Kidney capillary endothelial cell (primary cell): ENCODE measurements at places on chromosomes 6 and 20.

DNA sequence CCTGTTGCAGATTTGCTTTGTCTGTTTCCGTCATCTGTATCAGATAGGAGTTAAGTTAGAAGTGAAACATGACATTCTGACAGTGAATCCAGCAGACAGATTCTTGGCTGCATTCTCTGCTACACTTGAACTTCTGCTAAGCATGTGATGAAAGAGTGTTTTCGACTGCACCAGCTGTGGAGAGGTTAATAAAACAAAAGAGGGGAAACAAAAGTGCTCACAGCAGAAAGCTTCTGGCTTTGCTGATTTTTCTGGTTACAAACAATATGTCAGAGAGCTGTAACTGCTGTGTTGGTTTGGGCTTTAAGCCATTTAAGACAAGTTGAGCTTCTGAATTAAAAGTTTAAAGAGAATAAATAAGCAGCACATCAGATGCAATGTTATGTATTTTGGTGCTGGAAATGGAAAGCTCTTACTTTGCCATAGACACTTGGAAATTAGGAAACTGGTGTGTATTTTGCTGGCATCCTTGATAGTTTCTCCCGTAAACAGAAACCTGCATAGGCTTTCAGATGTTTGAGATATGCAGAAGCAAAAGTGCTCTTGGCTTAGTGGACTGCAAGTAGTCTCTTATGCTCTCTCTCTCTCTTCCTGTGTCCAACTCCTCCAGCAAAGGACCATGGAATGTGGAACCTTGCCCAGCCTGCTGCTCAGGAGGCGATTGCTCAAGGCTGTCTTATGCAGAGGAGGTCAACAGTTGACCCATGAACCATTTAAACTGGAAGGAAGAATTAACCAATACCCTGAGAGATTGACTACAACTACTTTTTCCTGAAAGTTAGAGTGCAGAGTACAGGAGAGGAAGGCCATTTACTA lies 104.9 kb downstream of the RPS12 start:
- no peak for DNase-seq

GRCh38 chr20:32463642-32464400 lies 105.7 kb downstream of the ASXL1 start:
- DNase-seq = no peak

GRCh38 chr6:79943133-79943532 lies 4.2 kb downstream of the ELOVL4 start:
- no peak for DNase-seq

DNA sequence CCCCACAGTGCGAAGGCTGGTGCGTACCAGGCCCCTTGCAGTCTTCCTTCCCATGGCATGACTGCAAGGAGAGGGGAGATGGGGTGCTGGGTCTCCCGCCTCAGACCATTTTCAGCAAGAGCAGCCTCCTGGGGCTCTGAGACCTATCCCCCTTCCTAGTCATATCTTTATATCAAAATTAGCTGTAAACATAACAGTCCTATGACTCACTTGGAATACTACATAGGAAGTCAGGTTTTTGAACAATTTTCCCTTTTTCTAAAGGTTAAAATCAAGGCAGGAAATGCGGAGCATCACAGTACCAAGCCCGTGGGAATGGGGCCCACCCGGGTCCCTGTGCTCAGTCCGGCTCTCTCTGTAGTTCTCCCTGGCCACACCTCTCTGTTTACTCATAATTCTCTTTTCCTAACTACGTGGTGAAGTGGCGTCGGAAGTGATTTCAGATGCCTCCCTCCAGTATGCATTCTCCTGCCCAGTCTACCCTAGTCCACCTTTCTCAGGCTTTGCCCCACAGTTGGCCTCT lies 109.8 kb upstream of the TMEM170B start:
- DNase-seq = peak; percentile 61

DNA sequence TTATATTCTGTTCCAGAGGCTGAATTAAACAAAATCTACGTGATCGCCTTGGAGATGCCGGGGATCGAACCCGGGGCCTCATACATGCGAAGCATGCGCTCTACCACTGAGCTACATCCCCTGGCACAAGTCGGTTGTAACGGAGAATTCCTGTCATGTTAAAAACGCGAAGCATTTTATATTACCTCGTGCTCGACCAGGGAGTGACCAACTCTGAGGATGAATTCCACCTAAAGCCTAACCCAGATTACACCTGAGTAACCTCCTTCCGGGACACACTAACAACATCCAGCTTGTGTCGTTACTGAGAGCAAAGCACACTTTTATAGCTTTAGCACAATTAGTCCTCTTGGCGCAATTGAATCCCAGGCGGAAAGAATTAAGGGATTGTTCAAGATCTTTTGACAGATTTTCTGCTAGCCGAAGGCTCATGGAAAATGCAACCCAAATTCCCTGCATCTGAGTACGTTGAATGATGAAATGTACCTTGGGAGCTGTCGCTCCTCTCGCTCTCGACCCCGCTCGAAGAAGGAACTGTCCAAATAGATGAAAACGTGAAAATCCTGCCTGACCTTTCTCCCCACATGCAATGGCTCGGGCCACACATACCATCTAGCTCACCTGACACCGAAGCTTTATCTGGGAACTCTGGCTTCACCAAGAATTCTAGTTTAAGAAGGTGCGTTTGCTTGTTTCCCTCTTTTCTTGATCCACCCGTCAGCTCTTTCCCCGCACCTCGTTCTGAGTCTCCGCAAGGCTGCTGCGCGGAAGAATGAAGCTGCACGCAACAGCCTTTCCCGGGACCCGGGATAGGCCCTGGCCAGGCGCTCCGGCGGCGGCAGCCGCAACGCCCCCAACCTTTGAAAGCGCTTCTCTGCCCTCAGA lies 148.3 kb downstream of the GPX5 start:
- peak; percentile 47 for DNase-seq

DNA sequence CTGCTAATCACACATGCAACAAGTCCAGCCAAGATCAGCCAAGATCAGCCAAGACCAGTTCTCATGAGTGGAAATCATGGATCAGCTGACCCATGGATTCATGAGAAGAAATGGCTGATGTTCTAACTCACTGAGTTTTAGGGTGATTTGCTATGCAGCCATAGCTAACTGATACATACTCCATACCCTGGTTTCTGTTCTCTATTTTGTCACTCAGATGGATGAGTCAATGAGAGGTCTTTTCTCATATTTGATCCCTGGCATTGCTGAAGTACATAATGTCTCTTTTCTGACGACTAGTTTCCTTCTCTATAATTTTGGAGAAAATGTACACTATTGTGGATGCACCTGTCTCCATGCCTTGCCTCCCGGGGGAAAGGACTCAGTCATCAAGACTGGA lies 118.4 kb upstream of the LY86 start:
- DNase-seq = no peak

- no peak for DNase-seq
These were observed 44.1 kb downstream of the NEDD9 start for GRCh38 chr6:11188161-11188915.

DNA sequence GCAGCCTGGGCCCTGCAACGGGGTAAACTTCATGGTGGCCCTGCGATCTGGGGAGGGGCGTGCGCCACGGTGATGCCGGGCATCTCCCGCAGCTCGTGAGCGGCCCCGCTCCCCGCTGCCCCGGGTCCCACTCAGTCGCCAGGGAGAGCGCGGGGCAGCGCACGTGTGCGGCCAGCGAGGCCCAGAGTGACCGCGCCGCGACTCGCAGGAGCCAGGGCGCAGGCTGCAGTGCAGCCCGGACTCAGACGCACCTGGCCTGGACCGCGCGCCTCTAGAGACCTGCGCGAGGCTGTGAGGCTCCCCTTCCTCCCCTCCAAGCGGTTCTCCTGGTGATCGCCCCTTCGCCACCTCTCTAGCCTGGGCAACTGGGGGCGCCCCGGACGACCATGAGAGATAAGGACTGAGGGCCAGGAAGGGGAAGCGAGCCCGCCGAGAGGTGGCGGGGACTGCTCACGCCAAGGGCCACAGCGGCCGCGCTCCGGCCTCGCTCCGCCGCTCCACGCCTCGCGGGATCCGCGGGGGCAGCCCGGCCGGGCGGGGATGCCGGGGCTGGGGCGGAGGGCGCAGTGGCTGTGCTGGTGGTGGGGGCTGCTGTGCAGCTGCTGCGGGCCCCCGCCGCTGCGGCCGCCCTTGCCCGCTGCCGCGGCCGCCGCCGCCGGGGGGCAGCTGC lies 652 bp downstream of the BMP6 start:
- no peak for DNase-seq

GRCh38 chr20:63125838-63126601 lies 89.9 kb downstream of the YTHDF1 start:
- DNase-seq = no peak

- no peak for DNase-seq
These were observed 61.8 kb downstream of the BANF2 start for GRCh38 chr20:17761604-17762003.
